ENCODE measurements at places on chromosomes 5 and 9.

DNA sequence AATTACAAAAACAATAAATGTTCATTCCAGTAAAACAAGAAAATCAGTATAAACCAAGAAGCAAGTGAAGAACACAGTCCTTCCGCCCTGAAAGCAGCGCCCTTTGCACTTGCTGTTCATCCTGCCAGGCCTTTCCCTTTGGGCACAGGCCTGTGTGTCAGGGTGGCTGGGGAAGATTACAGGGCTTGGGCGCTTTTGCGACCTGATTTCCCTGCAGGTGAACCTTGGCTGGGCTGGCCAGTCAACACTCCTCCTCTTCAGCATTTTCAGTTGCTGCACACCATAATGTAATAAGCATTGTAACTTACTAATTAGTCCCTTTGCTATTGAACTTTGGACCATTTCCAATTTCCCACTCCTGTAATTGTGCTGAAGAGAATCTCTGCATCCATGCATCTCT lies 38.6 kb upstream of the TDRD7 start:
- no peak for DNase-seq

- no peak for DNase-seq
Observed at GRCh38 chr5:133697536-133698258, 85.4 kb upstream of the FSTL4 start.

GRCh38 chr9:115469841-115470240 lies 351.9 kb upstream of the TNC start:
- no peak for DNase-seq

DNA sequence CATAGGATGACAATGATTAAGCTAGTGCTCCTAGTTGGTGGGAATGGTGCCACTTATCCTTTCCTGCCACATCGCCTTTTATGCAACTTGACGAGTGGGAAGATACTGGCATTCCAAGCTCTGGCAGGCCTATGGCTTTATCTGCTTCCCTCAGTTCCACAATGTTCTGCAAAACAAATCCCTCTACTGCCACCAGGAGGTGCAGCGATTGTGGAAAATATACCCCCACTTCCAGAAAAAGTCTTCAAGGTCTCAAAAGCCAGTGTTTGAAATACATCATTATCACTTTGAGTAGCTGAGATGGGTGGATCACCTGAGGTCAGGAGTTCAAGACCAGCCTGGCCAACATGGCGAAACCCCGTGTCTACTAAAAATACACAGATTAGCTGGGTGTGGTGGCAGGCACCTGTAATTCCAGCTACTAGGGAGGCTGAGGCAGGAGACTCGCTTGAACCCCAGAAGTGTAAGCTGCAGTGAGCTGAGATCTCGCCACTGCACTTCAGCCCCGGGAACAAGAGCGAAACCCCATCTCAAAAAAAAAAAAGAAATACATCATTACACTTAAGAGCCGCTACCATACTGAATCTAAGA lies 3.4 kb downstream of the CLINT1 start:
- DNase-seq = peak; percentile 41

GRCh38 chr5:149521739-149522685 lies 29.2 kb downstream of the CSNK1A1 start:
- no peak for DNase-seq

DNA sequence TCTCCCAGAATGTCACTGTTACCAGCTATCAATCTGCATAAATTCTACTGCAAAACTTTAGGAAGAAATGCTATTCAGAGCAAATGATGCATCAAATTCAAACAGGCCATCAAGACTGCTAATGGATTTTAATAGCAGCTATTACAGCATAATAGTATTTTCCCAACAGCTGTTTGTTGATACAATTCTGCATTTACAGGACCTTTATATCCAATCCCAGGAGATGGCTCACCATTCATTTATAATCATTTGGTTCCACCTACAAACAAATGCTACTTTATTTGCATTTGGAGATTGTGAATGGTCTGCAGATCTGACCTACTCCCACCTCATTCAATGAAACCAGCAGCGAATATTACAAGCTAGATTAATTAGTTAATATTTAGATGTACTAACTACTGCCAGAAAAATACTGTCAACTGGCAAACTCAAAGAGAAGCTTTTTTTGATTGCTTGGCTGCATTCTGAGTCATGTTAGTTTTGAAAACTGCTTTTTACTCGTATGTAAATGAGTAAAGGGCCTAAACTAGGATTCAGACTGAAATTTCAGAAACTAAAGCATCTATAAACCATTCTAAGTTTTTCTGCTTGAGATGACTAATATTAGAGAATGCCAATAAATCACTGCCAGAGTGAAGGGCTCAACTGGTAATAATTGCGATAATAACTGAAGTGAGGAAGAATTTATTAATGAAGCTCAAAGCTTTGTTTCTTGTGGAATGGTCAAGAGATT lies 7.1 kb upstream of the PCA3 start:
- DNase-seq = no peak
